ENCODE measurements at places on chromosomes 12 and 14.

DNA sequence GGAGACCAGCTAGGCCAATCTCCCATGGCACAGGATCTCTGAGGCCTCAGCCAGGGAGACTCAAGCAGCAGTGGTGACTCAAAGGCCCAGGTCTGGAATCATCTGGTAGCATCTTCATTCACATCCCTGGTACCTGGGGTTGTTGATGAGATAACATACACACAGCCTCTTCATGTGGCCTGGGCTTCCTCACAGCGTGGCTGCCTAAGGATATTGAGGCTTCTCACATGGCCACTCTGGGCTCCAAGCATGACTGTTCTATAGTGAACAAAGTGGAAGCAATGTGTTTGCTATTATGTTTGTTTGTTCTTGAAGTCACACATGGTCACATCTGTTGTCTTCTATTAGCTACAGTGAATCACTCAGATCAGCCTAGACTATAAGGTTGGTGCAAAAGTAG lies 584.1 kb downstream of the VRK1 start:
- DNase-seq, result no peak

- DNase-seq, result no peak
These were observed 199.6 kb upstream of the OTX2 start for GRCh38 chr14:57009585-57010515.

- no peak for DNase-seq
These were observed 108.5 kb downstream of the SLC38A1 start for GRCh38 chr12:46160101-46160980.

GRCh38 chr14:42224053-42224888 lies 617.6 kb downstream of the LRFN5 start:
- DNase-seq, result no peak

- DNase-seq, result no peak
These were observed 4.6 kb upstream of the SYNE3 start for GRCh38 chr14:95521001-95521400.

- no peak for DNase-seq
These were observed 6.8 kb downstream of the TTC8 start for GRCh38 chr14:88831284-88831683.

- no peak for DNase-seq
These were observed 27.0 kb downstream of the BTBD7 start for GRCh38 chr14:93305725-93306418.

GRCh38 chr14:64875350-64875749 lies 4.4 kb downstream of the SPTB start:
- DNase-seq, result no peak

GRCh38 chr12:58067610-58068387 lies 126.4 kb downstream of the ATP23 start:
- no peak for DNase-seq

DNA sequence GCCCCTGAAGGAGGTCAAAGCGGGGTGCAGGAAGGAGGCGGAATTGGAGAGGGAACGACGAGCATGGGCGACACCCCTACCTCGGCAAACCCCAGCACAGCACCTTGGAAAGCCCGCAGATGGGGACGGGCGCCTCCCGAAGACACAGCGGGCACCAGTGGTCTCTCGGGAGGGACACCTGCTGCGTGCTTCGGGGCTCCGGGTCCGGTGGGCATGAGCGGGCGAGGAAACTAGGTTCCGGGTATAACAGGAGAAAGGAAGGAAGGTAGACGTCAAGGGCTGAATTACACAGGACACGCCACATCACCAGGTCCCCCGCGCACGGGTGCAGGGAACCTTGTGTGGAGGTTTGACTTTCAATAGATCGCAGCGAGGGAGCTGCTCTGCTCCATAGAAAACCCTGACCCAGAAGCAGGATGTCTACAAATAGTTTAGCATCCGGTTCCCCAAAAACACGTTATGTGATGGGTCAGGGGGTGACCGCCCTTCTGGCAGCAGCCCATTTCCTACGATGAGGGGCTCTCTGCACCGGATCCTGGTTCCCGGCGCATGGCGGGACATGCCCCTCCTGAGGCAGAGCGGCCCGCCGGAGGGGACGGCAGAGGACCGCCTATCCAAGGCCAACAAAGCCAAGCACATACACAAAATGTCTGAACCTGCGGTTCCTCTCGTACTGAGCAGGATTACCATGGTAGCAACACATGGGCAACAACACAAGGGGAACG lies 196.9 kb downstream of the ALG10 start:
- DNase-seq, result no peak

DNA sequence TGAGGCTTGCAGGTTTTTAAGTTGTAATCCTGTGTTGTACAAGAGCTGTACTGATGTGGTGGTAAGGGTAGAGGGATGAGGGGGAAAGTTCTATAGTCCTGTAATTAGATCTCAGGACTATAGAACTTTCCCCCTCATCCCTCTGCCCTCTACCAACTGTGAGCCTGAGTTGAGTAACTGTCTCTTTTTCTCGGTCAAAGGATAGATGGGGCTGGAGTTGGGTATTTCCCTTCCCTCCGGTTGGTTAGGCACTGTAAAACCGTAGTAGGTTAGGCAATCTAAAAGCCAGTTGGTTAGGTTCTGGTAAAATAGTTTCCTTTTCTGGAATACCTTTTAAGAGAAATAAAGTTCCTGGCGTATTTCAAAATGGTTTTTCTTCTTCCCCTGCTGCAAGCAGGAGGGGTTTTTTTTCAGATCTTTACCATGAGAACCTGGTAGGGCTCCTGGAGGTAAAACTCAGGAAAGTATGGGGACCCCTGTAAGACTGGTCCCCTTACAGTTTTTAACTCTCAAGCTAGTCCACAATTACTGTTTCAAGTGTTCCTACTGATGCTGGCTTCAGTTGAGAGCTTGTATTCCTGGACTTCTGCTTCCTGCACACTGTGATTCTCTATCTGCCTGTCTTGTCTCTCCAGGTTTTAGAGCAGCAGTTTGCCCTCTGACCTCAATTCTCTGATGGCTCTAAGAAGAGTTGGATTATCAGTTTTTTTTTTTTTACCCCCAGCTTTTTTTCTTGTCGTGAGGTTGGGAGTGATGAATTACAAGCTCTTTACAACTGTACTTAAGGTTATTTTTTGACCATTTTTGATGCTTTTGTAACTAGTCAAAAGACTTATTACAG lies 58.7 kb downstream of the FUT8 start:
- no peak for DNase-seq

- DNase-seq, result no peak
These were observed 49.2 kb downstream of the ACACB start for GRCh38 chr12:109165599-109165998.

GRCh38 chr14:61438497-61438859 lies 117.1 kb downstream of the PRKCH start:
- DNase-seq, result no peak

DNA sequence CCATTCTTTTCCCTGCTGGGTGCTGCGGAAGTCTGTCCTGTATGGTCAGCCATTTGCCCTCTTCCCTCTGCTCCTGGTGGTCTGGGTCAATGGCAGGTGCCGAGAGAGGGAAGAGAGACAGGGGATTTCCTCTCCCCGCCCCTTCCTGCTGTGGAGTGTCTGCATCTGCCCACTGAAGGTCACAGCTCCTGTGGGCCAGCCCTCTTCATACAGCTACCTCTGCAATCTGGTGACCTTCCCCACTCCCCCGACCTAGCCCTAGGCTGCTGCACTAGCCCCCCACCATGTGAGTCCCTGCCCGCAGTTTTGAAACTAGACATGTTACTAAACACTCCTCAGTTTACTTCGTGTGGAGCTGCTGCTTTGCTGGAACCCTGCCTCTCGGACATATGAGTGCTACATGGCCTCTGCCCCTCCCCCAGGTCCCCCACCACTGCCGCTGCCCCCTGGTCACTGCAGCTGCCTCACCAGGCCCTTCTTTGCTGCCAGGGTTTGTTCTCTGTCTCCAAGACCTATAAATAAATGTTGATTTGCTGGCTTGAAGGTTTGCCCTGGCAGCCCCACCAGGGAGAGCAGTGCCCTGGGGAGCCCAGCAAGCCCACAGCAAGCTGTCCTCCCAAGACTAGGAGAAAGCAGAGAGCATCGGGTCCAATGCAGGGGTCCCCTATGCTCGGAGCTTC lies 102.9 kb downstream of the DPF3 start:
- DNase-seq, result no peak

GRCh38 chr14:50762001-50762930 lies 68.7 kb downstream of the NIN start:
- DNase-seq, result no peak

DNA sequence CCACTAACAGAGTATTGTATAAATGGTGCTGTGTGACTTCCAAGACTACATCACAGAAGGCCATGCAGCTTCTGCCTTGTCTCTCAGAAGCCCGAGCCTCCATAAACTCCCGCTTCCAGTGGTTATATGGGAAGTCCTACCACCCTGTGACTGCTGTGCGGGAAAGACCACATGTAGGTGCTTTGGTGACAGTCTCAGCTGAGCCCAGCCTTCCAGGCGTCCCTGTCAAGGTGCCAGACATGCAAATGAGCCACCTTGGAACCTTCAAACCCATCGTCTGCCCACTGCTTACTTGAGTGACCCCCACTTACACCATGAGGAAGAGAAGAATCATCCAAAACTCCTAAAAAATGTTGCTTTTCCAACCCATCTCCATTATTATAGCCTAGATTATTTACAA lies 123.0 kb downstream of the SLC38A1 start:
- no peak for DNase-seq

DNA sequence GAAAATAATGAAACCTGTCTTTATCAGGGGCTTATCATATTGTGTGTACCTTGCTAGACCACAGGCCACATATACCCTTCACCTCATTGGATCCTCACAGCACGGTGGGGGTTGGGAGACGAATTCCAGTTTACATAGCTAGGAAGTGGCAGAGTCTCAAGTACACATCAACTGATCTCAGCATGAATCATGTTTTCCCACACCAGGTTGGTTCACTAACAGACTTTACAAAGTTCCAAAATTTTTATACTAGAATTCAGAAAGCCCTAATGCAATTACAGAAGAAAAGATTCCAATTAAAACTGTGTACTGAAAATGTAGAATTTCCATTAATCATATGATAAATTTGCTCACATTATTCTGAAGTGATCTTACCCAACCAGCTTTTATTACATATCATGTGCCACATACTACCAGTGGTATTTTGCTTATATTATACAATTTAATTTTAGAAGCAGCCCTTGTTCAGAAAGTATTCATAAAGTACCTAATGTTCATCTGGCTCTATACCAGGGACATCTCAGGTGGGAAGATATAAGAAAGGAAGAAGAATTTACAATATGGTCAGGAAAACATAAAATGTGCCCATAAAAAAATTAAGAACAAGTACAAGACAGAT lies 196.2 kb downstream of the ITPR2 start:
- DNase-seq, result no peak

GRCh38 chr12:54526812-54527630 lies 22.4 kb upstream of the PDE1B start:
- no peak for DNase-seq

DNA sequence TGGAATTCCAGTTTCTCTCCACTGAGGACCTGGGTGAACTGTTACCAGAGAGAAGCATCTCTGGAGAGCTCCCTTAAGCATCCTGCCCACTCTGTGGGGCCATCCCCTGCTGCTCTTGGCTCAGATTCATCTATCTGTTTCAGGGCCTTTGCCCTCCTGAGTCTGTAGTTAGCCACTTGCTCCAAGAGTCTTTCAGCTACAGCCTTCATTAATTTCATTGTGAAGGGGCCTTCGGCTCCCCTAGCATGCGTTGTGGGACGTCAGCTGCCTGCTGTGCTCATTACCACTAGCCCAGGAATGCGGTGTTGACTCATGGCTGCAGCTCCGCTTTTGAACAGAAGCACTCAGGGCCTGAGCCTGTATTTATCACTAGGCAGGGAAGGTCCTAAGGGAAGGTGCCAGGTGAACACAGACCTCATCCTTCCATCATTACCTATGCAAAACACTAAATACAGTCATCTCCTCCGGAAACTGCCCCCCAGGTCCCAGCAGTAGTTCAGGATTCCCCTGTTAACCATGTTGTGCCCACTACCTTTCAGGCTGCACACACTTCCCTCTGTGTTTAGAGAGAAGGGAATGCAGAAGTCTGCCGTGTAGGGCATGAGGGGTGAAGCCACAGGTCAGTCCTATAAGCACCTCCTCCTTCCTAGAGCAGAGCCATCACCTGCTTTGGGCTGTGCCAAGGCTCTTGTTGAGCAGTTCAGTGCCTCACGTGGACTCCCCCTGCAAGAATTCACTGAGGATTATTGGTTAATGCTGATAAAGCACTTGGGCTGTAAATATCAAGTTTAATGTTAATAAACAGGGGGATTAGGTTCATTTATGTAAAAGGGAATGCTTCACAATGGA lies 191.4 kb downstream of the CACNA1C start:
- DNase-seq, result no peak

GRCh38 chr14:88879022-88879421 lies 54.6 kb downstream of the TTC8 start:
- no peak for DNase-seq

DNA sequence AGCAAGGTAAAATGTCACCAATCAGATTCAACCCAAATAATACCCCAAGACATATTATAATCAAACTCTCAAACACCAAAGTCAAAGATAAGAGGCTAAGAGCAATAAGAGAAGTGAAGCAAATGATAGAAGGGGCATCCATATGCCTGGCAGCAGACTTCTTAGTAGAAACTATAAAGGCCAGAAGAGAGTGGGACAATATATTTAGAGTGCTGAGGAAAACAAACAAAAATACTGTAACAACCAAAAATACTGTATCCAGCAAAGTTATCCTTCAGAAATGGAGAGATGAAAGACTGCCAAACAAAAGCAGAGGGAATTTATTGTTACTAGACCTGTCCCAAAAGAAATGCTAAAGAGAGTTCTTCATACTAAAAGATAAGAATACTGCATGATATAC lies 25.8 kb downstream of the COX16 start:
- DNase-seq, result no peak

GRCh38 chr12:53568809-53569557 lies 57.2 kb downstream of the ATF7 start:
- DNase-seq, result no peak

DNA sequence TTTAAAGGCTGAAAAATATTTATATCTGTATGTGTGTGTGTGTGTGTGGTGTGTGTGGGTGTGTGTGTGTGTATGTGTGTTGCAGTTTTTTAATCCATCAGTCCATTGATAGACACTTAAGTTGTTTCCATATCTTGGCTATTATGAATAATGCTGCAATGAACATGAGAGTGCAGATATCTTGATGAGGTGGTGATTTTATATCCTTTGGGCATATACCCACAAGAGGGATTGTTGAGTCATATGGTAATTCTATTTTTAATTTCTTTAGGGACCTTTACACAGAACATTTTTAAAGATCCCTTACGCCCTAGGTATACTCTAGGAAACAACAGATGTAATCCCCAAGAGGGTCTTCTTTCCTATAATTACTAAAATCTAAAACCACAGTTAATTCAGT lies 154.5 kb upstream of the CLEC14A start:
- DNase-seq, result no peak

GRCh38 chr12:80556566-80556965 lies 112.5 kb downstream of the PTPRQ start:
- no peak for DNase-seq

GRCh38 chr14:77965919-77966435 lies 166.1 kb downstream of the ADCK1 start:
- DNase-seq, result no peak

- no peak for DNase-seq
These were observed 52.2 kb downstream of the NDUFA12 start for GRCh38 chr12:94951071-94951934.

GRCh38 chr14:68328509-68328908 lies 464.4 kb downstream of the ZFP36L1 start:
- no peak for DNase-seq

All from stimulated activated CD8-positive, alpha-beta memory T cell treated with anti-CD3 and anti-CD28 coated beads, Interleukin-15, amount 100 ng/mL, for 24 hours (primary cell).